ENCODE measurements at places on chromosomes 3 and 15.
A peak's percentile ranks its signal among the peaks of the same experiment; 100 is the strongest.

GRCh38 chr3:84601303-84601702 is 357.5 kb upstream of the CADM2 start:
- DNase-seq = no peak

GRCh38 chr15:33975022-33975565 is 6.8 kb downstream of the CHRM5 start:
- DNase-seq = no peak

GRCh38 chr3:171984883-171985282 is 54.5 kb upstream of the FNDC3B start:
- no peak for DNase-seq

DNA sequence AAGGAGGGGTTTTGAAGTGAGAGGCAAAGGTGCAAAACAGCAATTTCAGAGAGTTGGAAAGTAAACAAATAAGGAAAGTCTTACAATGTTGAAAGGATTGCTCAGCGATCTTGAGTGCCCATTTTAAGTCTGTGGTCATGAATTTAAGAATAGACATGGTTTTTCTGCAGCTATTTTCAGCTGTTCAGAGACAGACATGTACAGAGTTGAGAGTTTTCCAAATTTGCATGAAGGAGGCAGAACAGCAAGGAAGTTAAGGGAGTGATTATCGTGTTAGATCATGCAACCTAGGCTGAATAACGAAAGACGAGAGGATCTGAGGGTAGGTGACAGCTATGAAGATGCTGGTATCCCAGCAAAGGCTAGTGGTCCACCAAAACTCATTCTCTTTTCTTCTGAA is 37.2 kb downstream of the DET1 start:
- DNase-seq = no peak

DNA sequence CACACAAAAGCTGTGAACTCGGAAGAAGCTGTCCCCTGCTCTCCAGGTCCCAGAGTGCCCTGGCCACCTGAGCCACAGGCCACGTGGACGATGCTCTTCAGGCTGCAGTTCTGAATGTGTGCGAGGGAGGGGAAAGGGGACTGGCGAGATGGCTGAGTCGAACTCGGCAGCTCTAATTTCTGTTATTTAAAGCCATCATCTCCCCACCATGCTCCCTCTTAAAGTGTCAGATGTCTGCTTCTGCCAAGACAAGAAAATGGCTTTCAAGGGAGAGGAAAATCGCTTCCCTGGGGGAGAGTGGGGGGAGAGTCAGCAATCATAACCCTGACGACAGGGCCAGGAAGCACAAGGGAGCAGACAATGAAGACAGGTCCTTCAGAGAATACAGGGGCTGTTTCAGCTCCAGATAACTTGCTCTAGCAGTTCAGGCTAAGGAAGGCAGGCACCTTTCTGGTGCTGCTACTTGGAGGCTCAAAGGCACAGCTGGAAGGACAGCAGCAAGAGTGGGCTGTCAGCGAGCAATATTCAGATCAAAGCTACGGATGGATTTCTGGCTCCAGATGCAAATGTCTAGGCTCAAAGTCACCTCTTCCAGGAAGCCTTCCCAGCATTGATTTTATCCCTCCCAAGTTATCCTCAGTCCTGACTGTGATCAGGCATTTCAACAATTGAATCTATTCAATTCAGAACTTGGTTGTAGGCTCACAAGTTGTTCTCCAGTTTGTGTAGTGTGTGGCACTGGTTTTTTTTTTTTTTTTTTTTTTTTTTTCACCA is 15.5 kb upstream of the CCDC33 start:
- DNase-seq = no peak

GRCh38 chr3:147403511-147403910 is 2.8 kb downstream of the ZIC4 start:
- DNase-seq = no peak

DNA sequence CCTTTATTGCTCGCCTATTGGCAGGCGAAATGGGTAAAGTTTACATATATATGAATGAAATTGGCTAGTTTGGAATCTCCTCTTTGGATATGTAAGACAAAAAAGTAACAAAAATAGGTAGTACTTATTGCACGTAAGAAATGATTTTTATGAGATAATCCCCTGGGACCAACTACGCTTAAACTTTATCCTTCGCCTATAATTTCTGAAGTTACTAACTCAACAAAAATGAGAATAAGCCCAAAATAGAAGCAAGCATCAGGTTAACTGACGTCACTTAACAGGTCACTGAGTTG is 438 bp upstream of the SLC49A4 start:
- no peak for DNase-seq

GRCh38 chr3:63910891-63911290 is 1.3 kb downstream of the SCAANT1 start:
- DNase-seq = no peak

GRCh38 chr3:12280357-12280806 is 8.5 kb upstream of the PPARG start:
- no peak for DNase-seq

DNA sequence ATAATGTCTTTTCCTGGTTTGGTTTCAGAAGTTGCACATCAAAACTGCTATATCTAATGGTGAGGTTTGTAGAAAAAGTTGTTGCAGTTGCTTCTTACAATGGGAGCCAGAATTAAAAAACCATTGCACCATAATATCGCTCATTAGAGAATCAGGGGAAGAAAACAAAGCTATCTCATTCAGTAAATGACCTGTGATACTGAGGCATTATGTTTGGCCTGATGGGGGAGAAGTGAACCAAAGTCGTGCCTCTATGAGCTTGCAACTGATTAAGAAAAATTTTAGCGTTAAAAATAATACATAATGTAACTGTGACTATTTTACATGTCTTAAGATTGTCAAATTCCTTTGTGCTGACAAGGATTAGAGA is 60.2 kb upstream of the ARHGEF26 start:
- DNase-seq = no peak

GRCh38 chr3:49119439-49119838 is 1.2 kb downstream of the USP19 start:
- DNase-seq = no peak

- no peak for DNase-seq
Observed at GRCh38 chr3:181955566-181955965, 243.8 kb downstream of the SOX2 start.

DNA sequence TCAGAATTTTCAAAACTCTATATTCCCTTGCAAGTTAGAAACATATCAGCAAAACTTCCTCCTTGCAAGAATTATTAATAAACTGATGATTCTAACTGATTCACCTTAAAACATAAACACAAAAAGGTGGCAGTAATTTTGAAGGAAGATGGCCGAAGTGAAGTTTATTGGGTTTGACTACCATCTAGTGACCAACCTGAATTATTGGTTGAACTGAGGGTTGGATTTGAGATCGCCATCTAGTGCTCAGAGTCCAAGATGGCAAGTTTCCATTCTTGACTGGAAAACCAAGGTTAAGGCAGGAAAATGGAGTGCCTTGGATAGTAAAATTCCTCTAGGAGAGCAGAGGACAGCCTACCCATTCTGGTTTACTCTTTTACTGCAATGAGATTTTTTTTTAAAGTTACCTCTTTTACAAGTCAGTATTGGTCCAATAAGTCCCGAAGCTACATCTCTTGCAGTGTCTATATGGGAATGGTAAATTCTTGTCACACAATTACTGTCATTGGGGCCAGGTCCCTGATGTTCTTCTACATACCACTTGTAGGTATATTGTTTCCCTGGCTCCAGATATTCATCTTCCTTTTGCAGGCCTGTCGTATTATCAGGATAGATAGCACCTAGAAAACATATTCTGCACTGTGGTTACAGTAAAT is 51.6 kb upstream of the CP start:
- DNase-seq = peak; percentile 54

GRCh38 chr3:86451749-86452148 is 539.2 kb downstream of the VGLL3 start:
- DNase-seq = no peak

DNA sequence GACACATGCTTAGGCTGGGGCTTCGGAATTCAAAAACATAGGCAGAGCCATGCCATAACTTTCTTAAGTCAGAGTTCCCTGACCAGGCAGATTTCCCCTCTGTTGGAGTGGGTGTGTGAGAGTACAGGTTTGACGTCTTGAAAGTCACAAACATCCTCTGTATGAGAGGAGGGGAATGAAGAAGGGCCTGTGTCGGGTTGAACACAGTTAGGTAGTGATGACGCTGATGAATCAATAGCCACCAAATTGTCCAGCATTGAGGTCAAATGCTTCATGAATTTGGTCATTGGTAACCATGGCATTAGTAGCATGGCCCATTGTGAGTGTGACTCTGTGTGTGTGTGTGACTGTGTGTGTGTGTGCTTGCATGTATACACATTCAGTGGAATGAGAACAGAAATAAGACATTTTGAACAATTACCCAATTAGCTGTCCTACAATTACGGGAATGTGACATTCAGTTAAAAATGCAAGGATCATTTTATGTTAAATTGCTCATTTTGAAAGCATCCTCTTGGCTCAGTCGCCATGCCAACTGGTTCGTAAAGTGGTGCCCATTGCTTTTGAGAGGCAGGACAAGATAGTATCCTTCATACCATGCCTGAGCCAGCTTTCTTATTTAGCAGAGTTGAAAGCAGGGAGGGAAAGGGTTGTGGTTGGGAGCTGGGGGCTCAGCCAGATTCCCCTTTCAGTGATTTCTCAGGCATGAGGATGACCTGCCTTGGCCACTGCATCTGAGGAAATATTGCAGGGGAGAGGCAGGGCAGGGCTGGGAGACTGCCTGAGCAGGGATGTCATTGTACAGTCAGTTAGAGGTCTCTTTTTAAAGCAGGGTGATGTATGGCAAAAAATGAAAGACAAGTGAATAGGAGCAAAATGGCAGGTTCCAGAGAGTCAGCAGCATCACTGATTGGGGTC is 35.4 kb downstream of the RBP2 start:
- DNase-seq = no peak

GRCh38 chr3:44104043-44104442 is 137.6 kb upstream of the TOPAZ1 start:
- no peak for DNase-seq

All from left lobe of liver (tissue), 2 donors.